Stimulated activated CD4-positive, alpha-beta T cell treated with anti-CD3 and anti-CD28 coated beads, TNF-alpha, amount 100 ng/mL, for 1 hour (primary cell): ENCODE measurements at places on chromosomes 11 and 22.

- no peak for DNase-seq
Observed at GRCh38 chr22:45450921-45451651, 37.6 kb downstream of the RIBC2 start.

- DNase-seq = no peak
Observed at GRCh38 chr11:79471071-79471844, 30.4 kb upstream of the TENM4 start.

- no peak for DNase-seq
Observed at GRCh38 chr11:94781837-94782236, 13.7 kb downstream of the AMOTL1 start.

DNA sequence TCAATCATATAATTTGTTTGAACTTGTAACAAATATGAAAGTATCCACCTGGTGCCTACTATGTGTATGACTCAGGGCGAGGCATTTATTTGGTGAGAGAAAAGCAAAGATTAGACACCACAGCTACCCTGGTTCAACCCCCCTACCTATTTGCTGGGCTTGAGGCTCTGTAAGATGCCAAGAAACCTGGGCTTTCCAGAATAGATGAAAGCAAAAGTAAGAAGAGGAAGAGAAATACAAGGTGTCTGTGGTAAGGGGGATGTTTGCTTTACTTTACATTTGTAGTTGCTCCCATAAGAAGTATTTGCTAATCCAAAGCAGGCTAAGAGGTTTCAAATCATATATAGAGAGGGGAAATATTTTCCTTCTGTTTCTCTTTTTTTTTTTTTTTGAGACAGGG, 61.7 kb downstream of the DDI1 start:
- DNase-seq = no peak

DNA sequence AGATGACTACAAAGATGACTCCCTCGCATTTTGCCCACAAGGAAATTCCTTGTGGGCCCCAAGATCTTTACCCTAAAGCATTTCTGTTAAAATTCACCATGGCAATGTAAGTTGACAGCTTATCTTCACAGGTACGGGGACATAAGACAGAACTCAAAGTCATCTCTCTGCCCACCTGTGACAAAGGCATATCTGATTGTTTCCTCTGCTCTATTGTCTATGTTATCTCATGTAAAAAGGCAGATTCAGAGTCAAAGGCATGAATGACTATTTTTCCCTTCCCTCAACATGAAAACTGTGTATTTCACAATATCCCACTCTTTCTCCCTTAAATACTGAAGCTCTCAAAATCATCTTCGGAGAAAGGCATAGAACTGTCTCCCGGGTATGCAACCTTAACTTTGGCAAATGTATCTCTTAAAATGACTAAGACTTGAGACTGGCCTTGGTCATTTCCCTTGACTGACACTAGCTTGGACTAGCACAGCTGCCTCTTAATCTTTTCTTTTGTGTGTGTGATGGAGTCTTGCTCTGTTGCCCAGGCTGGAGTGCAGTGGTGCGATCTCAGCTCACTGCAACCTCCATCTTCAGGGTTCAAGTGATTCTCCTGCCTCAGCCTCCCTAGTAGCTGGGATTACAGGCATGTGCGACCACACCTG, 103.2 kb downstream of the MICAL3 start:
- DNase-seq = no peak

DNA sequence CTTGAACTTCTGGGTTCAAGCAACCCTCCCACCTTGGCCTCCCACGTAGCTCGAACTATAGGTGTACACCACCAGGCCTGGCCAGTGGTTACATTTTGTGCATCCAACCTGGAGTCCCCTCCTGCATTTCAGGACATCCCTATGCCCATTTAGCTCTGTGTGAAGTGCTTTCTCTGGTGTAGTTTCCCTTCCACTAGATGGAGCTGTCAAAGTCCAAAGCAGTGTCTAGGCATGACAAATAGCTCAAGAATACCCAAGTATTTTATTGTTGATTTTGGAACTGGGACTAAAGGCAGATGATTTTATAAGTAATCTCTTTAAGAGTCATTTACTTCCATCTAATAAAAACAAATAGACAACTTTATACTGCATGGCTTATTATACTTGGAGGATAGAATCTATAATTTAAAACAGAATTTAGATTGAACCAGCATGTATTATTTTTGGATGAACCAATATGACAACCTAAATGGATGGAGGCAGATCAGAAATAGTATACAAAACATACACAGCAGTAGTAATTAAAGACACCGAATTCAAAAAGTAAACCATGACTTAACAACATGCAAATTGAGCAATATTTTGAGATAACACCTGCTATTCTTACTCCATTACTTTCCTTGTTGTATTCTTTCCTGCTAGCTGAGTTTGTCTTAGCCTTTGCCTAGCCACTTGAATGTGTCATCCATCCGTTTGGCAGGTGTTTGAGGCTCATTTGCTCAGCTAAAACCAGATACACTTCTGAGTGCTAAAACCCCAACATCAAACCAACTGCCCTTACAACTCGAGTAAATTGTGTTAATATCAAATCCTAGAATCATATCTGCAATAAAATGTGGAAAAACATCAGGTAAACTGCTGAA, 37.7 kb downstream of the EIF4ENIF1 start:
- no peak for DNase-seq

DNA sequence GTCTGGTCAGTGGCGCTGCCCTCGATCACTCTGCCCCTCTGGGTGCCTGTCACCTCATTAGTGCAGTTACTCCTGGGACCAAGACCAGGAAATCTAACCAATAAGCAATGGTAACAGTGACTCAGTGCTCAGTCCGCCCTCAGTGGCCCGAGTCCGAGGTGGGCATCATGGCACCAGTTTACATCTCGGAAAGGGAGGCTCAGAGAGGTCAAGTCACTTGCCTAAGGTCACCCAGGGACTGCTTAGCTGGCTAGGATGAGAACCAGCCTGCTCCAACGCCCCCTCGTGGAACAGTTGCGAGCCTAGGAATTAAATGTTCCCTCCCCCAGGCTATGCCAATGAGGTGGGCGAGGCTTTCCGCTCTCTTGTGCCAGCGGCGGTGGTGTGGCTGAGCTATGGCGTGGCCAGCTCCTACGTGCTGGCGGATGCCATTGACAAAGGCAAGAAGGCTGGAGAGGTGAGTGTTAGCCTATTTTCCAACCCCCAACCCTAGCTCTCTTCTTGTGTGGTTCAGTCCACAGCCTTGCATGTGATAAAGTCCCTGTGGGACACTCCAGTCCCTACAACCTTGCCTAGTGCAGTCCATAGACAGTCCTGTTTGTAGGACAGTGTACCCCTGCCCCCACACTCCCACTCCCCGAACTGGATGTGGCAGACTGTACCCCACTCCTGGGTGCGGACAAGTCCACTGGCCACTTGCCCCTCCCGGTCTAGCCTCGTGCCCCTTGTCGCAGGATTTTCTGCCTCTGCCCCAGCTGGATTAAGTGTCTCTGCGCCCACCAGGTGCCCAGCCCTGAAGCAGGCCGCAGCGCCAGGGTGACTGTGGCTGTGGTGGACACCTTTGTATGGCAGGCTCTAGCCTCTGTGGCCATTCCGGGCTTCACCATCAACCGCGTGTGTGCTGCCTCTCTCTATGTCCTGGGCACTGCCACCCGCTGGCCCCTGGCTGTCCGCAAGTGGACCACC, 1.1 kb downstream of the MTFP1 start:
- peak; percentile 75 for DNase-seq

GRCh38 chr22:28903080-28903479, 19.7 kb downstream of the ZNRF3 start:
- DNase-seq = no peak

DNA sequence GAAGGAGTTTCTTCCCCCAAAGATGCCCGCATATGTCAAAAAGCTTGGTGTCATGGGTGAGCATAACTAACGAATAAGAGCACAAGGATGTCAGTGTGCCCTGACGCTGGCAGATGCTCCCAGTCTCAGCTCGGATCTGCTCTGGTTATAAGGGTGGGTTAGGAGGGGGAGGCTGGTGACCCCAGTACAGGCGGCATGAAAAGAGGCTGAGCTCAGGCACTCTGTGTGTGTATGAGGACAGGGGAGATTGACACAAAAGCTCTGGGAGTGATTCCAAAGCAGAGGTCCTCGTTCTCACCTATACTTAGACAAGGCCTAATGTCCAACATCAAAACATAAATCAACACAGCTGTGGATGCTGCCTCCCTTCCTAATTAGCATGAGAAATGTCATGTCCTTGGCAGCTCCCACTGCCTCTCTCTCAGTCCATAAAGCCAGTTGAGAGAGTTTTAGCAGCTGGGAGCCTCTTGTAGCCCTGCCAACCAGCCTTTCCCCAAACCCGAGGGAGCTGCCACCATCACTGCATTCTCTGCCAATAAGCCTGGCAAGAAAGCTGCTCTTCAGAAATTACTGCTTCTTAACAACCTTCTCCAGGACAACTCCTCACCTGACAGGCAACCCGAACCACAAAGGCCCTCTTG, 59.8 kb downstream of the SC5D start:
- DNase-seq = no peak

GRCh38 chr11:28697920-28698827, 590.0 kb downstream of the METTL15 start:
- no peak for DNase-seq

GRCh38 chr11:73237471-73238290, 19.6 kb downstream of the P2RY2 start:
- DNase-seq = no peak

DNA sequence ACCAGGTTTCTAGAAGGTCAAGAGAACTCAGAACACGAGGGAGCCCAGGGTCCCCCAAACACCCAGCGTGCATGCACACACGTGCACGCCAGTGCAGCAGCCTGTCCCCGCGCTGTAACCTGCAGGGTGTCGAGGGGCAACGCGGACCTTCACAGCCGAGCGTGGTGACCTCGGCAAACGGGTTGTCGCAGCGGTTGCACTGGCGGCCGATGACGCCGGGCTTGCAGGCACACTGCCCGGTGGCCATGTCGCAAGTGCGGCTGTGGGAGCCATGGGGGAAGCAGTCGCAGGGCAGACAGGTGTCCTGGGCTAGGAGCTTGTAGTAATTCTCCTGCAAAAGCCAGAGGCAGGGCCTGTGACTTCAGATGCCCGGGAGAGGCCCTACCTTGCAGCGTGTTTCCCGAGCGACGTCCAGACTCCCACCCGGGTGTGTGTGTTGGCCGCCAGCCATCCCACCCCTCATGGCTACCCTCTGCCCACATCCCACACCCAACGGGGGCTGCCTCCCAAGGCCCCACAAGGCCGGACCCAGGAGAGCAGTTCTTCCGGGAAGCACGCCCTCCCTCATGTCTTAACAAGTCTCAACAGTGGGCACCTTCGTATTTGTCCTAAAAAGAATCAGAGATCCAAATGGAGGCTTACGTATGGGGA, 56.1 kb downstream of the TRMU start:
- no peak for DNase-seq

- no peak for DNase-seq
Observed at GRCh38 chr11:69799097-69799496, 20.1 kb downstream of the FGF3 start.

DNA sequence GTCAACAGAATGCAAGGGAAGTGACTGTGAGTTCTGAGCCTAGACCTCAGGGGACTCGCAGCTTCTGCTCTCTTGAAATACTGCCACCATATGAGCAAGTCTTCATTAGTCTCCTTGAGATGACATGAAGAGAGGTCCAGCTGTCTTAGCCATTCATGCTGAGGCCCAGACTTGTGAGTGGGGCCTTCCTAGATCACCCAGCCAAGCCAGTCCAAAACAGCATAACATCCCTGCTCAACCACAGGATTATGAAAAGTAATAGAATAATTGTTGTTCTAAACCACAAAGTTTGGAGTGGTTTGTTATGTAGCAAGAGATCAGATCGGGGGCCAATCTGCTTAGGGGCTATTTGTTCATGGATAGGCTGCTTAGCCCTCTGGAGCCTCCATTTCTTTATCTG, 54.9 kb upstream of the HTATIP2 start:
- no peak for DNase-seq

GRCh38 chr11:3824714-3825472, 15.9 kb downstream of the RHOG start:
- DNase-seq = peak; percentile 78

GRCh38 chr22:38706901-38707195, 1.1 kb downstream of the GTPBP1 start:
- no peak for DNase-seq

- no peak for DNase-seq
Observed at GRCh38 chr11:11607772-11608171, 14.0 kb downstream of the GALNT18 start.

GRCh38 chr11:124277804-124278203, 21.6 kb downstream of the OR8G5 start:
- no peak for DNase-seq

DNA sequence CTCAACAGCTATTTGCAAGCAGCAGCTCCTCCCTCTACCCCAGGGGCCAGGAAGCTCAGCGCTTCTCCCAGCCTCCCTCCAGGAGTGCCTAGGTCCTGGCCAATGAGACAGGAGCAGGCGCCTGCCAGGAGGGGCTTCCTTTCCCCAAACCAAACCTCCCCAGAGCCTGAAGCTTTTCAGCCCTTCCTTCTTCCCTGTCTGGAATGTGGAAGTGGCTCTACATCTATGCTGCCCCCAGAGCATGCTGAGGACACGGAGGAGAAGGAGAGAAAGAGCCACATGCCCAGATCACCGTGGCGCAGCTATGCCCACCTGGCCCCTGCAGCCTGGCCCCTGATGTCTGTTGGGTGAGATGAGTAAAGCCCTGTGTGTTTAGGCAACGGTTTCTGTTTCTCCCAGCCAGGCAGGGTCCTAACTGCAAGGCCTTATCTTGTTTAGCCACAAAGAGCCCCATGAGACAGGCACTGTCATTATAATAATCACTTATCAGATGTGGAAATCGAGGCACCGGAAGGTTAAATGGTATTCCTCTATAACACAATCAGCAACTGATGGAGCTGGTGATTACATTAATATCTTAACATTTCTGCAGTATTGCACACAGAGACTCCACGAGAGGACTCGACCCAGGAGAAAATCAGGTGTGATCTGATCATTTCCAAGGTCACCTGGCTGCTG, 315.8 kb downstream of the CTTN start:
- DNase-seq = no peak

GRCh38 chr22:37283393-37283937, 1.2 kb downstream of the CYTH4 start:
- peak; percentile 26 for DNase-seq

DNA sequence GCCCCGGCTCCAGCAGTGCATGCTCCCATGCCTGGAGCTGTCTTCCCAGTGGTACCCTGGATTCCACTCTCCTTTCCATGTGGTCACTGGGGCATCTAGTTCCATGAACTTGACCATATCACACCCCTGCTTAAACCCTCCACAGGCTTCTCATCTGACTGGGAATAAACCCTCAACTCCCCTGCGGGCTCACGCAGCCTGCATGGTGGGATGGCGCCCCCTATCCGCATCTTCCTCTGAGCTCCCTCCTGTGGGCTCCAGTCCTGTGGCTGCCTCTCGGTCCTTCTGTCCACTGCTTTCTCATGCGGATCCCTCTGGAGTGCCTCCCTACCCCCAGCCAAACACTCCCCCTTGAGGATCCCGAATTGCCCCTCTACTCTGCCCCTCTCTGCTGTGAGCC, 41.4 kb upstream of the TTLL12 start:
- DNase-seq = no peak

GRCh38 chr11:116596346-116597260, 176.2 kb downstream of the BUD13 start:
- DNase-seq = no peak

GRCh38 chr11:61632096-61632495, 48.1 kb upstream of the DAGLA start:
- DNase-seq = no peak
